ENCODE measurements at places on chromosomes 3 and 15.

- DNase-seq: no peak
Observed at GRCh38 chr15:22978691-22979237, 1.4 kb downstream of the CYFIP1 start.

DNA sequence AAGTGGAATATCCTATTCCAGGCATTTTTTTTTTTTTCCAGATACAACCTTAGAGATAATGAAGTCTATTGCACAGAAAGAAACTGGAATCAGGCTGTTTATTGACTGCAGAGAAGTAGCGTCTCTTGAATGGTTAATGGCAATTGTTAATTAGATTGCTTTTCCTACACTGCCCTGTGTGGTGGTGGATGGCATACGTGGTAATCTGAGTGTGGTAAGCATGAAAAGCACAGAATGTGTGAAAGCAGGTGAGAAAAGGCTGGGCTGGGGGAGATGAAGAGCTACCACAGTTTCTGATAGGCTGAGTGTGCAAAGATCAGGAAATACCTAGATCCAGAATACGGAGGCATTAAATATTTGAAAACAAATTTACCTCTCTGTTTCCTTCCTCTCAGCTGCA, 486.3 kb upstream of the TBL1XR1 start:
- no peak for DNase-seq

GRCh38 chr15:59656897-59657634, at the start of gene GTF2A2:
TSS of gene GTF2A2 (minus strand) at chr15:59657515. CDS start at chr15:59652277, 5,238 bp downstream.
- peak; percentile 93 for DNase-seq

- no peak for DNase-seq
Observed at GRCh38 chr15:80437334-80437891, 33.2 kb downstream of the ARNT2 start.

- no peak for DNase-seq
Observed at GRCh38 chr15:98844261-98844660, 163.3 kb downstream of the PGPEP1L start.

DNA sequence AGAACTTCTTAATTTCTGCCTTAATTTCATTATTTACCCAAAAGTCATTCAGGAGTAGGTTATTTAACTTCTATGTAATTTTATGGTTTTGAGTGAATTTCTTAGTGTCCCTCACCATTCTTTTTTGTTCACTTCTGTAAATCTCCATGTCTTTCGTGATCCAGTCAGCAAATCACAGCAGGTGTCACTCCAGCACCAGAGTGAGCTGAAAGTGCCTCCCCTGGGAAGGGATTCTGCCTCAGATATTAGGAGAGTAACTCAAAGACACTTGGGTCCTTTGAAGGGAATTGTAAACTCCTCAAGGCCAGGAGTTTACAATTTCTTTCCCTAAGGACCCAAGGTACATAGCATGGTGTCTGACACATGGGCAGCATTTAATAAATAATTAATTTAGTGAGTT, 207.6 kb upstream of the AZI2 start:
- DNase-seq: no peak

DNA sequence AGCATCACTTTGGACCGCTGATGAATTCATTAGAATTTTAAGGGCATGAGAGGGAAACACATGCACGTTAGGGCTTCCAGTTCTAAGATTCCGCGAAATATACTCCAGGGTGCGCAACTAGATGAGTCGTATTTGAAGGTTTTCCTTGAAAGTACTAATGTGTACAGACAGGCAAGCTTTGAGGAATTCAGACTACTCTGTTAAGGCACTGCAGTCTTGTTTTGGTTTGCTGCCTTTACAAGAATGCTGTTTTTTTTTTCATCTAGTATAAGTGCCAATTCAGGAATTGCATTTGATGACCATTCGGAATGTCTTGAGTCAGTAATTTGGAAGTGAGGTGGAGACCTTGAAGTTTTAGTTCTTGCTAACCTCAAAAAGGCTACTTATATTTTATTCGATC, 19.1 kb downstream of the TRNT1 start:
- peak; percentile 16 for DNase-seq

- no peak for DNase-seq
Observed at GRCh38 chr15:35481064-35481463, 64.9 kb downstream of the DPH6 start.

GRCh38 chr15:64642875-64643274, 132.5 kb downstream of the RBPMS2 start:
- no peak for DNase-seq

GRCh38 chr15:38058596-38059075, 124.2 kb downstream of the TMCO5A start:
- DNase-seq: no peak

- no peak for DNase-seq
Observed at GRCh38 chr15:80638553-80639167, 56.5 kb upstream of the ABHD17C start.

DNA sequence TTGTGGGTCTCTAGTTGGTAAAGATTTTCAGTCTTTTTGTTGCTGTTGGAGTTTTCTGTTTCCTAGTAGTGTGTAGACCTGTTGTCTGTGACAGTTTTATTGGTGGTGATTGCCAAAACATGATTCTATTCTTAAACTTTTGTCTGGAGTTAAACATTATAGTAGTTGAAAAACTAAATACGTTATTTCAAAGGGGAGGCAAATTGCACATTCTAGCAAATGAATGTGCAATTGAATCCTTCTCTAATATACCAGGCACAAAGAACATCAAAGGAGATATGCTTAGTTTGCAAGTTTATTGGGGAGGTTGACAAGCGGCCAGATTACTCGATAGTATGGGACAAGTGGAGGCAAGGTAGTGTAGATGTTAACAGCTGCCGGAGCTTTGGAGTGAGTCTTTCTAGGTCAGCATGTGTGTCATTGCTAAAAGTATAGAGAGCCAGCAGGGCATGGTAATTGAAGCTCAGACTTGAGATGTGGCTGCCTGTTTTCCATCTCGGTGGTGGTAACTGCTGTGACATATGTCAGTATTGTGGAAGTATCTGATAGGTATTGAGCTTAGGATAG, 20.6 kb downstream of the CHD2 start:
- DNase-seq: no peak

- DNase-seq: peak; percentile 93
Observed at GRCh38 chr15:38129531-38130204, 123.0 kb upstream of the SPRED1 start.

Data from fibroblast of skin of back (primary cell).